ENCODE measurements at places on chromosomes 2 and 18.
A peak's percentile ranks its signal among the peaks of the same experiment; 100 is the strongest.

DNA sequence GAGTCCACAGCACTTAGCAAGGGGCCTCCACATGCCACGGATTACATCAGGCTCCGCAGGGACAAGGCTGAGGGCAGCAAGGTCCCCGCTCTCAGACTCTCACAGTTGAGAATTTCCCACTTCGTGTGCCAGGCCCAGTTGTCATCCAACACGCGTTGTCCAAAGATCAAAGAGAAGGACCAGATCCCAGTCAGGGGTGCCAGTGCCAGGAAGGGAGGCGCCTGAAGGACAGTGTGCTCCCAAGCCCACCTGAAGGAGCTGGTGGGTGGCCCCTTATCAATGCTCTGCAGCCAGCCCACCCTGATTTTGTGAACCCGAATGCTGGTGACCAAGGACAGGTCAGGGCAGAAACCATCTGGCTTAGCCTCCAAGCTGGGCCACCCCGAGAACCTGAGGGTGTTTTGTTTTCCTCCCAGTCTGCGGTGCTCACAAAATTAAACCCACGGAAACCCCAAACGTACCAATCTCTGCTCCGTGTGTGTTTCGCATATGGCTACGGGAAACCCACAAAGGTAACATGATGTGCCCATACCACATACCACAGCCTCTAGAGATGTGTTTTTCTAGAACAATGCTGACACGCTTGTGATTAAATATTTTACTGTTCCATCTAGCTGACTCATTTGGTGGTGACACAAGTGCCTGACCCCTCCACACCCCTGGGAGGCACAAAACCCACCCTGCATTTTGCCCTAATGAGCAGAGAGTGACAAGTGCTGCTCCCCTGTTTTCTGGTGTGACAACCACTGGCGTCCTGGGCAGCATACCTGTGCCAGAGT, 24.5 kb downstream of the CRACDL start:
- no peak for DNase-seq

DNA sequence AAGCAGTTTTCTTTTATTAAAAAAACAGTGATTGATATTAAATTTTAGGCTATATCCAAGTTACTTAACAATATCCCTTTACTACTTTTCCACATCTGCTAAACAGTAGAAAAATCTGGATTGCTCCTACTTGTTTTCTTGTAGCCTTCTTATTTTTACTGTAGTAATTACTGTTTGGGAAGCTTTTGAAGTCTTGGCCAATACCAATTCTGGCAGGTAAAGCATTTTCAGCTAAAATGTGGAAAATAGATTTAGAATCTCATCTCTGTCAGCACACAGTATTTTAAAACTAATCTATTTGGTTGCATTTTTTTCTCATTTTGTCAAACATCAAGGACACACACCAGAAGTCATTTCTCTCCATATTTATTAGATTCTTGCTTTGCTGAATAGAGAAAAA, 1485.7 kb upstream of the PIK3C3 start:
- no peak for DNase-seq

DNA sequence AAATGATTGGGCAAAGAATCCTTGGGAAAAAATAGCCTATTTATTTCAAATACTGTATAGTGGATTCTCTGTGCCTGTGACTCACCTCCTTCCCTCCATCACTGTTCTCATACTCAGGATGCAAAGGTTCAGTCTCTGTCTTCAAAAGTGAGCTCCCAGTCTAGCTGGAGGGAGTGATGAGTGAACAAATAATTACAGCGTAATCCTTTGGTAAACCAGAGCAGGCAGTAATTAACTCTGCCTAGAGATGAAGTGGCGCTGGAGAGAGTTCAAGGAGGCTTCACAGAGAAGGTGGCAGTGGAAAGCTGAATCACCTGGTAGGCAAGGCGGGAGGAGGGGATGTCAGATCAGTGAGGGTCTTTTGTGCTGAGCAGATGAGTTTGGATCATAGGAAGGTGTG, 6.5 kb downstream of the DGUOK start:
- DNase-seq = no peak

DNA sequence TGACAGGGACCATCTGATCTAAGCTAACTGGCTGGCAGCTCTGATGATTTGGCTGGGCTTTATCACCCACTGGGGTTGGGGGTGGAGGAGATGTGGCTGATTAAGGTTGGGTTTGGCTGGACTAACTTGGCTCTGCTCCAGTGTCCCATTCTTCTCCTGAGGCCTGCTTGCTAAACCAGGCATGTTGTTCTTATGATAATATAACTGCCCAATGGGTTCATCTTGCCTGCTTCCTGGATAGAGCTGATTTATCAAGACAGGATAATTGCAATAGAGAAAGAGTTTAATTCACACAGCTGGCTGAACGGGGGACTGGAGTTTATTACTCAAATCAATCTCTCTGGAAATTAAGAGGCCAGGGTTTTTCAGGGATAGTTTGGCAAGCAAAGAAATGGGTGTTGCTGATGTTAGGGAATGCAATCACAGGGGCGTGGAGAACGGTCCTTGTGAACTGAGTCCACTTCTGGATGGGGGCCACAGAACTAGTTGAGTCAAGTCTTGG, 150.4 kb downstream of the PTH2R start:
- DNase-seq = no peak

GRCh38 chr2:106316915-106317314, 122.8 kb upstream of the UXS1 start:
- DNase-seq = no peak

DNA sequence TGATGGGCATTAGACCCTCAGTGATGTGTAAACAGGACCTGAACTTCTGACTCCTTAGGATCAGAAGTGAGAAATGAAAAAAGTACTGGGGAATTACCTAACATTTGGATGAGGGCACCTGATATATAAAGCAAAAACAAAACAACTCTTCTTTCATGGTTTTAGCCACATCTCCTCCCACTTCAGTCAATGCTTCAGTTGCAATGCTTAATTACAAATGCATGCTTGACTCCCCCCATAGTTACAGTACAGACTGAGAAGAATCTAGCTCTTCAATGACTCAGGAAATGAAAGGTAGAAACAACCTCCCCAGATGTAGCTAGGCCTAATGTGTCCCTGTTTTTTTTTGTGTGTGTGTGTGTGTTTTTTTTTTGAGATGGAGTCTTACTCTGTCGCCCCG, 276.8 kb upstream of the POU3F3 start:
- DNase-seq = no peak

DNA sequence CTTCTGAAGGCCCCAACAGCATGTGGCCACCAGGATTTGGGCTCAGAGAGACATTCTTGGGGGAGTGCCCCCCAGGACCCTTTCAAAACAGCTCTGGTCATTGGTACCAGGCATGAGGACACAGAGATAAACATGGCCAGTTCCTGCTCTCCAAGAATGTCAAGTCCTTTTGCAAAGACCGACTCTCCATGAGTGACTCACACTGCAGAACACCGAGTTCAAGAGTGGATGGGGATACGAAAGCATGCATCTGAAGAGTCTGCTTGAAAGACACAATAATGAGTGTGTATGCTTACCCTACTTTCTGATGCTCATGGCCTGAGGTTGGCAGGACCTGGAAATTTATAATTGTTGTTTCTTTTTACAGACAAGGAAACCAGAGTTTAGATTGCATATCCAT, 450.6 kb downstream of the TSN start:
- DNase-seq = no peak

- no peak for DNase-seq
Measured at GRCh38 chr2:24009680-24010476, at the start of gene MFSD2B. Gene MFSD2B (plus strand): TSS chr2:24010085. CDS start chr2:24010097, 12 bp downstream.

GRCh38 chr2:121976926-121977325, 221.5 kb downstream of the TSN start:
- DNase-seq = no peak

DNA sequence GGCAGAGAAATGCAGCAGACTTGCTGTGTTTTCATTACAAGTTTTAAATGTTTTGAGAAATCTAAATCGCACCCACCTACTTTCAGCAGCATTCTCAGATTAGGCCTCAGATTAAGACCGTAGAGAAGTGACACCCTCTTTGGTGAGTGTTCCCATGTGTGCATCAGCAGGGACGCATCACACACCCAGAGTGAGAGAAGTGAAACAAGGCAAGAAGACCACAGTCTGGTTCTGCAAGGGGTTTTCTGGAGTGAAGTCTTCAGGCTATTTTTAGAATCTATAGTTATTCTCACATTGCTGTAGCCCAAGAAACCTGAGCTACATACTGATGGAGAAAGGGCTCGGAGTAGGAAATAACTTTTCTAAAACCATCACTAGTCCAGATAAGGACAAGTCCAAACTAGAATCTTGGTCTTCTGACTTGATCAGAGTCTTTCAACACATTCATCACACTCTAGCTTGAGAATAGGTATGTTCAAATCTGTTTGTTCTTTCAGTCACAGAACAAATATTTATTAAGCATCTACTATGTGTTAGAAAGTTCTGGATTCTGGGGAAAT, 1216.6 kb upstream of the PIK3C3 start:
- no peak for DNase-seq

GRCh38 chr2:188852772-188853171, 121.4 kb upstream of the COL3A1 start:
- DNase-seq = no peak

DNA sequence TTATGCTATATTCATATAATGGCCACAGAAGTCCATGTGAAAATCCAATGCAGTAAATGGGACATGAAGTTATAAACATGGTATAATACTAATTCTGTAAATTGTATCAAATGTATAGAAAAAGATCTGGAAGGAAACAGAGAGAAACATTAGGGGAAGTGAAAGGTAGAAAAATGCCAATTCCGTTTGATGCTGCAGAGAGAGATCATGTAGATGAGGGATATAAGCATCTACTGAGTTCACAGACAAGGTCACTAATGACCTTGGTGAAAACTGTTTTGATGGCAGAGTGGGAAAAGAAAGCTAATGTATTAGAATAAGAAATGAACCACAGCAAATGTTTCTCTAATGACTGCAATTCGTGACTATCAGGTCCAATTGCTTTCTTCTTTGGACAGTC, 56.0 kb downstream of the BARD1 start:
- no peak for DNase-seq

GRCh38 chr2:176237456-176237855, 31.8 kb upstream of the MTX2 start:
- no peak for DNase-seq

DNA sequence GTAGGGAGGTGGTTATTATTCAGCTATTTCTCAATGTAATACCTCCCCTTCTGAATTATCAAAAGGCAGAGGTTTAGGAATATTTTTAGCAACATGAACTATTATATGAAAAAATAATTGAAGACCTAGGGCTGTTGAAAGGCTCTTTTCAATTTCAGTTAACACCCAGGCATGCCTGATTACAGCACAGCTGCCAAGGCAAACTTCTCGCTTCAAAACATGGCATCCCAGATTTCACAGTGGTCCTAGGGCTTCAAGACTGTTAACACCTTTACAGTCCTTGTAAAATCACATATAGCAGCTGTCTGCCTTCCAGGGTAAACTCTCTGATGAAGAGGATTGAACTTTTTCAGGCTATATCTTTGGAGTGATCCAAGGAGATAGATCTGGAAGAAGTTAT, 23.2 kb downstream of the CTLA4 start:
- DNase-seq = no peak

DNA sequence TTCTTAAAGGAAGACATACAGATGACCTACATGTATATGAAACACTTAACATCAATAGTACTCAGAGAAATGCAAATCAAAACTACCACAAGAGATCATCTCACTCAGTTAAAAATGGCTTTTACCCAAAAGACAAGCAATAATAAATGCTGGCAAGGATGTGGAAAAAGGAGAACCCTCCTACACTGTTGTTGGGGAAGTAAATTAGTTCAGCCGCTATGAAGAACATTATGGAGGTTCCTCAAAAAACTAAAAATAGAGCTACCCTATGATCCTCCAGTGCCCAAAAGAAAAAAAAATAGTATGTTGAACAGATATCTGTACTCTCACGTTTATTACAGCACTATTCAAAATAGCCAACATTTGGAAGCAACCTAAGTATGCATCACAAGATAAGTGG, 1579.4 kb upstream of the TMEFF2 start:
- DNase-seq = no peak

DNA sequence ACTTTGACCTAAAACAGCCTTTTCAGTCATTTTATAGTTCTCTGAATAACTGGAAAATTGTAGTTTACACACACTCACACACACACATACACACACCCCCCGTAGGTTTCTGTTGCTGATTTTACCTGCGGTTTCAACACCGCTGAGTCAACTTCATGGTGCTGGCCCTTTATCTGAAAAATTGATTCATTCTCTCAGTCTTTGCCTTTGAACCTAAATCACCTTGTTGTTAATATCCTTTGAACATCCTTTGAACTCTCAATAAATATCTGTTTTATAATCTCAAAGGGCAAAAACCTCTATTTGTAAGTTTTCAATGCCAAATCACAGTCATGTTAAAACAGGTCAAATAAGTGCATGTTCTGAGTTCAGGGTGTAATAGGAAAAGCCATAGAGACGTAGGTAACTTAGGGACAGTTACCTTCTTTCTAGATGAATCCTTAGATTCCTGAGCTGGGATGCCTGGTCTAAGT, 109.0 kb upstream of the BZW1 start:
- peak; percentile 59 for DNase-seq

- DNase-seq = no peak
Measured at GRCh38 chr2:152557273-152557888, 159.9 kb downstream of the PRPF40A start.

GRCh38 chr2:84938194-84938879, 32.6 kb upstream of the KCMF1 start:
- DNase-seq = peak; percentile 72

DNA sequence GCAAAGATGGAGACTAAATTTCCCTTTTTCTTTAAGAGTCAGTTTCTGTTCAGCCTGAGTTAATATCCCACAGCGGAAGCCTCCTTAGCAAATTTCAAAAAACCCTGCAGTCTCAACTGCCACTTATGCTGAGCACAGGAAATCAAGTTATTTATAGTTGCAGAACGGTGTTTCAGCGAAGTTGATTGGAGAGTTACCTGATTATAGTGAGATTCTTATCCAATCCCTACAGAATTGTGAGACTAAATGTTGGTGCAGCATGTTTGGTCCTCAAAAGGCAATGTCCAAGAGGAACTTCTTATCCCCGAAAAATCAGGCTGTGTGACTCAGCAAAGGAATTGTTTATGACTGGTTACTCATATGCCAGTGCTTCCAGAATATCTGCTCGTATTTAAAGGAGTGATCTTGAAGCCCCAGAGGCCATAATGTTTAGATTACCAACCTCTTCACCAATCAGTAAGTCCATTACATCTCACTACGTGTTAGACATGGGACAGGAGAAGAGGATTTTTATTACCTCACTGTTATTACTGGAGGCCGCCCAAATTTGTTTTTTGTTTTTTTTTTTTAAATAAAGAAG, 67.9 kb downstream of the LRRFIP1 start:
- DNase-seq = no peak

DNA sequence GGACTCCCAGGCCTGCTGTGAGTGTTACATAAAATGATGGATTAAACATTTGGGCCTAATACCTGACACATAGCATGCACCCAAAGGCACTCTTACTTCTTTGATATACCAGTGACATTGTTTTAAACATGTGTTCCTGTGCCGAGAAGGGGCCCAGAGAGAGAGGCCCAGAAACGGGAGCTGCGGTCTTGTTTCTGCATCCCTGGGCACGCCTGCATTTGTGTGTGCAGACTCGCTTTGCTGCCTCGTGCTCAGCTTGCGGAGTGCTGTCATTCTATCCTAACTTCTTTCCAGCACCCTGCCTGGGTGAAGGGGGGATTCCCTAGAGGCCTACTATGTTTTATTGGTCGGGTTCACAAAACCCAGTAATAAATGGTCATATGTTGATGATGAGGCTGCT, 666.2 kb upstream of the HS6ST1 start:
- DNase-seq = no peak

All from activated T-cell treated with anti-CD3 and anti-CD28 coated beads, Interleukin-2, amount 50 U/mL, for 24 hours (primary cell).